ENCODE measurements at places on chromosomes 4 and X.

- DNase-seq, result no peak
Observed at GRCh38 chr4:189988877-189989431, 38.1 kb downstream of the FRG2 start.

DNA sequence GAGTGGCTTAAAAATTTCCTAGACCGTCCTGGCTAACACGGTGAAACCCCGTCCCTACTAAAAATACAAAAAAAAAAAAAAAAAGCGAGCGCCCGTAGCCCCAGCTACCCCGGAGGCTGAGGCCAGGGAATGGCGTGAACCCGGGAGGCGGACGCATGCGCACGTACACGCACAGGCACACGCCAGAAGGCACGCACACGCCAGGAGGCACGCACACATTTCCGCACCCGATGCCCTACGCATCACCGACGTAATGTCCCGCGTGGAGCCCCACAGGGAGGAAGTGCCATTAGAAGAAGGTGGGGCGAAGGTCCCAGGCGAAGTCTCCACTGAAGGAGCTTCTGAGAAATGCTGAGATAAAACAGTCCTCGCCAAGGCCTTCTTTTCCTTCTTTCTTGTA is 41.4 kb downstream of the NLGN4X start:
- DNase-seq, result no peak

- DNase-seq, result no peak
Observed at GRCh38 chrX:81900522-81900921, 698.6 kb downstream of the SH3BGRL start.

DNA sequence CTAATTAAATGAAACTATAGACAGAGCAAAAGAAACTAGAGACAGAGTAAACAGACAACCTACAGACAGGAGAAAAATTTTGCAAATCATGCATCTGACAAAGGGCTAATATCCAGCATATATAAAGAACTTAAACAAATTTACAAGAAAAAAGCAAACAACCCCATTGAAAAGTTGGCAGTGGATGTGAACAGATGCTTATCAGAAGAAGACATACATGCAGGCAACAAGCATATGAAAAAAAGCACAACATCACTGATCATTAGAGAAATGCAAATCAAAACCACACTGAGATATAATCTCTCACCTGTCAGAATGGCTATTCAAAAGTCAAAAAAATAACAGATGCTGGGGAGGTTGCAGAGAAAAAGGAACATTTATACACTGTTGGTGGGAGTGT is 14.8 kb downstream of the ZNF280C start:
- no peak for DNase-seq

GRCh38 chrX:72205706-72206105 is 24.1 kb downstream of the PIN4 start:
- DNase-seq, result no peak

- DNase-seq, result no peak
Observed at GRCh38 chr4:101158134-101158482, 189.2 kb downstream of the PPP3CA start.

DNA sequence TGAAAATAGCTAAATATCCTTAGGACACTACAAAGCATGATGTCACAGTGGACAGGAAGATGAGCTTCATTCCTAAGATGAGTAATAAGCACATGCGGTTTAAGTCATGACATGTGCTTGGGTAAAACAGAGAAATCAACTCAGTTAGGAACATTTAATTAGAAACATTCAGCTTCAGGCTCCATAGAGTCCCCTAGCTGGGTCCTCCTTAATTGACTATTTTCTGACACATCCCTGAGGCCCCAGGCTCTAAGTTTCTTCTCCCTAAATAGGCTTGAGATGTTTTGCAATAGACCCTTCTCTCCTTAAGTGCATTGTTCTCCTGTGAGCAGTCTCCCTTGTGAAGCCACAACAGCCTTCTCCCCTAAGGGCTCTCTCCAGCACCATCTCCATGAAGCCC is 70.4 kb upstream of the ANXA3 start:
- peak; percentile 50 for DNase-seq

DNA sequence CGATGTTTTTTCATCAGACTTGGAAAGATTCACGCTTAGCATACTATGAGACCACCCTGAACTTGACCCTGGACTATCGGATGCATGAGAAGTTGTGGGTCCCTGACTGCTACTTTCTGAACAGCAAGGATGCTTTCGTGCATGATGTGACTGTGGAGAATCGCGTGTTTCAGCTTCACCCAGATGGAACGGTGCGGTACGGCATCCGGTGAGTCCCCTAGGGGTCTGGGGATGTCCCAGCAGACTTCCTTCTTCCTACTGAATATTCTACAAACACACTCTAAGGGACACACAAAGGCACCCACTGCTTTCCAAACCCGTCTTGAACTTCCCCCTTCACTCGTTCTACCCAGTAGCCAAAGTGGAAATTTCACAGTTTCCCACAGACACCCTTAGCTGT is 9.3 kb downstream of the GABRQ start:
- DNase-seq, result no peak

GRCh38 chr4:7103607-7104365 is 35.9 kb upstream of the GRPEL1 start:
- DNase-seq, result no peak

- no peak for DNase-seq
Observed at GRCh38 chr4:54004463-54004862, 59.9 kb downstream of the CHIC2 start.

- no peak for DNase-seq
Observed at GRCh38 chrX:87580862-87581261, 63.3 kb downstream of the KLHL4 start.

DNA sequence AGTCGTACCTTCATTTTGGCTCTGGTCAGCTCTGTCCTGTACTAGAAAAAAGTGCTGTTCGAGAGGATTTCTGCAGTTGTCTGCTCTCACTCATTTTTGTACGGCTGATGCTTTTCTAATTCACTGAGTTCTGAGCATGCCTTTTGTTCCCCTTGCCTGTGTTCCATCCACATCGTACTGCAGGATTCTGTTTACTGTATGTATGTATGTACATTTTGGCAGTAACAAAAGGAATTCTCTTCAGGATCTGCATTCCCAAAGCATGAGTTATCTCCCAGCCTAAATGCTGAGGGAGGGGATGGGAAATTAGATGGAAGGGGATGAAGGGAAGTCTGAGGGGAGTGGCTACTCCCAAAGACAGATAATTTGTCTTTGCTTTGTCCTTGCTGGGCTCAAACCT is 87.6 kb downstream of the GBA3 start:
- DNase-seq, result no peak

DNA sequence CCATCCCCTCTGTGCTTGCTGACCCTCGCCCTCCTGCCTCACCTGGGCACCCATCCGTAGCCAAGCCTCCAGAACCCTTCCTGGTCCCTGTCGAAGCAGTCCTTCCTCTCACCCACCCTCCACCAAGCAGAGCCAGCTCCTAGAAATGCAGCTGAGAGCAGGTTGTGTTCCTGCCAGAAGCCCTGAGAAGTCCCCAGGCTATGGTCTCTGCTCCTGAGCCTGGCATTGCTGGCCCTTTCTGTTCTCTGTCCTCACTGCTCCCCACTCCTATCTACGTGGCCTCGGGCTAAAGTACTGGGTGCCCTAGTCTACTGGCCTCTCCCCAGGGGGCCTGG is 2.1 kb upstream of the CPZ start:
- DNase-seq, result no peak

DNA sequence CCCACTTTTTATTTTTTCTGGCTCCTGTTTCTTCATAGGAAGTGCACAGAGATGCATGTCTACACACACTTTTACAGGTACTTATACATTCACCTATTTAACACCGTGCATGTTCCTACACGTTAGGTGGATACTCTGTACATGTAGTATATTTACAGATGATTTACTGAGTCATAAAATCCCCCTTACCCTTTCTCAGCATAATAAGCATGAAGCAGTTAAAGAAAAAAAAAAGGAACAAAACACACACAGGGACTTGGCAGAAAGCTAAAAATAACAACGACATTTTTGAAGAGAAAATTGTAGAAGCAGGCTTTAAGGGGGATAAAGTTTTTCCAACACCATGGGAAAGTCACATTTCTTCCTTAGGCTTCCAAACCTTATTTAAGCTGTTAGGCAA is 96.4 kb upstream of the IQCM start:
- DNase-seq, result no peak

DNA sequence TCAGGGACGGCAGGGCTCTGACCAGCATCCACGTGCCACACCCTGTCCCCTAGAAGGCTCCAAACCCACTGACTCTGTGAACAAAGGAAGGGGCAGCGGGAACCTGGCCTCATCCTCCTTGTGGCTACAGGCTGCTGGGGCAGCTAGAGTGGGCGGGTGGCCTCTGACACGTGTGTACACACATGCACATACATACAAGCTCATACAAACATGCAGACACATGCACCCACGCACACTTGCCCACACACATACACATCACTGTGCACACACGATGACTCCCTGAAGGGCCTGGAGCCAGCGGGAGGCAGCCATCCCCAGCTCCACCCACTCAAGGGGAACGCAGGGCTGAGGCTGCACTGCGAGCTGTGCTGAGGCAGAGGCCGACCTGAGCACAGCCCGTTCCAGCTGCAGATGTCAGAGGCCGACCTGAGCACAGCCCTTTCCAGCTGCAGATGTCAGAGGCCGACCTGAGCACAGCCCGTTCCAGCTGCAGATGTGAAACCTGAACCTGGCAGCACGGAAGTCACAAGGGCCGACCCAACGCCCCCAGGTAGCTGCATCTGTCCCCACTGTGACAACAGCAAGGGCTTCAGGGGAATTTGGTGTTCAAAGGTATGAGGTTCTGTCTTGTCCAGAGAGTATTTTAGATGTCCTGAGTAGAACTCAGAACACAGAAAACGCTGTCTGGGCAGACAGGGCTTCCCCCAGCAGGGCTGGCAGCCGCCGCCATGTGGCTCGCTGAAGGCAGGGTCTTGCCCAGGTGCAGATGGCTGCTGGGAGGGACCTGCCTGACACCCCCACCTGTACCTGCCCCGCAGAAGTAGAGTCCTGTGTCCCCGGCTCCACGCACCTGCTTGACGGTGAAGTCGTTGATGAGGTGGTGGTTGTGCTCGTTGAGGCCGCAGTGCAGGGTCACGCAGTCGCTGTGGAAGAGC is 33.5 kb downstream of the CTBP1 start:
- DNase-seq, result no peak

Data from stromal cell of bone marrow (primary cell).